COR-L47 (cell line): ENCODE measurements at places on chromosomes 1 and 21.

GRCh38 chr1:214587165-214587564 is 15.8 kb upstream of the CENPF start:
- no peak for DNase-seq

DNA sequence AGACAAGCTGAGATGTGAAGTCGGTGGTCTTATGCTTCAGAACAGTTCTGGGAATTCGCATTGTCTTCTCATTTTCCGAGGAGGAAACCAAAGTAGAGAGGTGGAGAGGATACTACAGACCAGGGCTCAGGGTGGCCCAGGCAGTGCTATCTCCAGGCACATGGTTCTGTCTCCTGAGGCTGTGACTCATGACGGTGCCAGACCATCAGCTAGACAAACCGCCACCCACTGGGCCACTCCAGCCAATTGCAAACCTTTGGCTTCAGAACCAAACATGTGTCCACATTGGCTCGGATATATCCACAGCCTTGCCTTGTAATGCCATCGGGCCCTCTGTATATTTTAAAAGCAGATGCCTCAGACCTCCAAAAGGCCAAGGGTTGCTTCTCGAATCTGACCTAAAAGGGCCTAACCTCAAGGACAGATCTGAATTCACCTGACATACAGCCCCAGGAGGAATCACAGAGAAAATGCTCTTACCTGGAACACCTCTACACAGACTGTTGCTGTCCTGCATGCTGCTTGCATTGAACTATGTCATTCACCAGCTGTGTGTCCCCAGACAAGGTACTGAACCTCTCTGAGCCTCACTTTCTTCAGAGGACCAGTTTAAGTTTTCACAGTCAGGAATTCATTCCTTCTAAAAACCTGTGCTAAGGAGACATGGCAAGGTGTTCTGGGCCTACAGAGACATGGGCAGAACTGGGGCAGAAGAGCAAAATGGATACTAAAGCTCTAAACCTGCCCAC is 224.9 kb upstream of the JUN start:
- no peak for DNase-seq

DNA sequence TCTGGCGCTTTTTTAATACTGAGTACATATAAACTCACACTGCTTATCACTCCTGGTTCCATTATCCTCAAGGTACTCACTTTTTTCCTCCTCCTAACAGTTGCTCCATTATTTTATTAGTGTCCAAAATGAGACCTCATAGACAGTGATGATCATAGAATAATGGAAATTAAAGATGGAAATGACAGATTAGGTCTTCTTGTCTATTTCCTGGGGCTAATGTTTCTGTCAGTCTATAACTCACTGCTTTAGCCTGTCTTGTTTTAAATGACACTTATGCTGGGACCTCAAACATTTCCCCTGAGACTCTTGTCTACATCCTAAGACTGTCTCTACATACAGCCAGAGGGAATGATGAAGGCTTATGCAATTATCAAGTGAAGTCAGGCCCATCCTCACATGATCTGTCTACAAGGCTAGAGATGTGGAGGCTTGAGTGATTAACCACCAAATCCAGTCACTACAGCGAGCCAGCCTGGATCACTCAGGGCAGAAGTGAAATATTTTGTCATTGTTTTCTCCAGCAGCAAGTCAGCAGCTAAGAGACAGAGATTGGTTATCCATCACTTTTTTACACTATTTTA is 152.1 kb downstream of the ASTN1 start:
- no peak for DNase-seq

- no peak for DNase-seq
Observed at GRCh38 chr21:9767592-9768375, 753.6 kb upstream of the TPTE start.

DNA sequence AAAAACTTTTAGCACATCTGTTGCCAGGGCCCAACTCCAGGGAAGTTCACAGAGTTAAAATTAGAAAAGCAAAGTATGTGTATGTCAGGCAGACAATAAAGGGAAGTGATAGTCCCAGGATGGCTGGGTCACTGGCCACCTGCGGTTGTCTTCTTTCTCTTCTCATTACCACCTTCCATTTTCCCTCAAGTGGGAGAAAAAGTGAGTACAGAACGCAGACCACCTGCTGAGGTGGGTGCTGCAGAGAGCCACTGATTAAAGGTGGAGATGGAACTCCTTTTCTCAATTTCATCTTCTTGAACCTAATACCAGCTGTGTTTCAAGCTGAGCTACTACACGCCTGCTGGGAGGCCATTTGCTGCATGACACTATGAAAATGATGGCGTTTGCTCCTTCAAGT is 88.8 kb upstream of the PDE4B start:
- no peak for DNase-seq

GRCh38 chr1:56135864-56136147 is 443.6 kb downstream of the PLPP3 start:
- DNase-seq, result no peak

GRCh38 chr1:42163114-42163513 is 1.4 kb downstream of the GUCA2A start:
- DNase-seq, result no peak

DNA sequence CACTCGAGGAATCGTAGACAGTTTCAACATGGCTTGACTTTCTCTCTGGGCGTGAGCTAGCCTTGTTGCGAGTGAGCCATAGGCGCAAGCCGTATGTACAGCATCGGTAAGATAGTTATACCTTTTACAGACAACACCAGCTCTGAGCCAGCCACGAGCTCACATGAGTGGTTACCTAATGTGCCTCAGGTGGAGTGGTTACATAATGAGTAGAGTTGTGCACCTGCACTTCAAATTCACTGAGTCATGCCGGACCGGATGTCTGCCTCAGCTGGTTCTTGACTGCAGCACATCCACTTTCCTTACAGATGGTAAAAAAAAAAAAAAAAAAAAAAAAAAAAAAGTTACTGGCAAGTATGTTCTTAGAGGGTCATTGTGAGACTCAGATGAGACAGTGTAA is 360.4 kb upstream of the NR5A2 start:
- no peak for DNase-seq

GRCh38 chr1:214216779-214217178 is 64.2 kb upstream of the SMYD2 start:
- no peak for DNase-seq

DNA sequence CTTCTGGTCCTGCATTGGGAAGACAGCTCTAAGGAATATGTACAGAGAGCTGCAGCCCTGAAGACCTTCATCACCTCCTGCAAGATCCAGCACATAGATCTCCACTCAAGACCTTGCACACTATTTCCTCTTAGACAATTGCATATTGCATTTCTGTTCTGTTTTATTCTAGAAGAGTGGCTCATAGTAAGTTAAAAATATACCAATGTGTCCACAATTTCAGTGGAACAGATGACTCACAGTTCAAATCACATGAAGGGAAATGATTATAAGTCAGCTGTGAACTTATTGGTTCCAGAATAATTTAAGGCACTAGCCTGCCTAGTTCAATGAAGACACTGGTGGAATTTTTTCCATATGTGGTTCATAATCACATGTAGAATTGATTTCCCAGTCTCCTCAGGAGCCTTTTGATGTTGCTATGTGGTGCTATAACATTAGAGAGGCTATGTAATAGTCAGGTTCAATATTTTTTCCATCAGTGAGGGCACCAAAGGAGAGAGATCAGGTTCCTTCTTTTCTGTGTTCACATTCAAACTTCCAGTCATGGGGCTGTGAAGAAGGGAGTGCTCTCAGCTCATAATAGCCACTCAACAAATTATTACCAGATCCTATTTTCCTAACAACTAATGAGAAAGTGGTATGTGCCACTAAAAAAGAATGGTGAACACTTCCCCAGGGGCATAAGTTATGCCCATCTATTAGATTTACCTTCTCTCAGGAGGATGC is 9.8 kb upstream of the AK5 start:
- DNase-seq, result no peak

- no peak for DNase-seq
Observed at GRCh38 chr1:3060127-3060526, 8.9 kb upstream of the PRDM16 start.

DNA sequence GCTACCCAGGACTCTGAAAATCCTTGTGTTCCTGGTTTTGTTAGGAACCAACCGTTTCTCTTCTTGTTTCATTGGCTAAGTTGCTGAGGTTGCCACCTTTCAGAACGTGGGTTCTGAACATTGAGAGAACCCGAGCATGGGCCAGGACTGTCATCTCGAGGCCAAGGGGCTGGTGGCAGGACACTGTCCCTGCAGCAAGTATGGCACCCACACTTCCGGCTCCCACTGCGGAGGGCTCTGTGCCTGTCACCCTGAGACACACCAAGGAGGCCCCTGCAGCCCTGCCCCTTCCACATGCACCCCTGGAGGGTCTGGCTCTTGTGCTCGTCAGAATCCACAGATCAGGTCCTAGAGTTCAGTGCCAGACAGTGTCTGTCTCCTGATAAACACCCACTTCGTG is 39.1 kb upstream of the LRRC3 start:
- no peak for DNase-seq

- DNase-seq, result no peak
Observed at GRCh38 chr1:65817891-65818290, 25.2 kb downstream of the PDE4B start.

GRCh38 chr21:17858747-17859146 is 39.6 kb upstream of the C21orf91 start:
- DNase-seq, result no peak

DNA sequence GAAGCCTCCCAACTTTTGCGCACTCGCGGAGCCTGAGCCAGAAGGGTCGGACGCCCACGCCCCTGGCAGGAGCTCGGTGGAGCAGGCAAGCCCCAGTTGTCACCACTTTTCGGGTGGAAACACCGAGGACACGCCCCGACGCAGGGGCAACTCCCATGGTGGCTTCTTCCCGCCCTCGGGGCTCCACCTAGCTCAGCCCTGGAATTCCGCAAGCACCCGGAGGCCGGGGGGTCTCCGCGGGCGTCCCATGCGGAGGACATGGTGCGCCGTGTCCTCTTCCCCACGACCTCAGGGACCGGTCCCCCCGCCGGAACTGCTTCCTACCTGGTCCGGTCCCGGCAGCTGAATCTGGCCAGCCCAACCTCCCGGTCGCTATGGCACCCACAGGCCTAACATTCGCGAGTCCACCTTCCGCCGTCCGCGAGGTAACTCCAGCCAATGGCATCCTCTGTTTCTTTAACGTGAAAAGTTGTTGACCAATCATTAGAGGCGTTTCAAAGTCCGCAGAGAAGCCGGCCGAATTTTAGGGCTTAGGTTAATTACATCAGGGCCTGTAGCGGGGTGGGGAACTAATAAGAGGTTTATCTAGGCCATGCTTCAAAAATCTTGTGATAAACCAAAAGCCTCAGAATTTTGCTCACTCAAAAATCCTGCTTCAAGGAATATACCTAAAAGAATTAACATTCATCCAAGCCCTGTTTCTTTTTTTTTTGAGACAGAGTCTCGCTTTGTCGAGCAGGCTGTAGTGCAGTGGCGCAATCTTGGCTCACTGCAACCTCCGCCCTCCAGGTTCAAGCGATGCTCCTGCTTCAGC is at the start of gene STPG1:
Gene STPG1 (minus strand): TSS at position 433 of the 814 bp plus-strand sequence. CDS start 12,394 bp downstream, outside the sequence.
- peak; percentile 89 for DNase-seq

DNA sequence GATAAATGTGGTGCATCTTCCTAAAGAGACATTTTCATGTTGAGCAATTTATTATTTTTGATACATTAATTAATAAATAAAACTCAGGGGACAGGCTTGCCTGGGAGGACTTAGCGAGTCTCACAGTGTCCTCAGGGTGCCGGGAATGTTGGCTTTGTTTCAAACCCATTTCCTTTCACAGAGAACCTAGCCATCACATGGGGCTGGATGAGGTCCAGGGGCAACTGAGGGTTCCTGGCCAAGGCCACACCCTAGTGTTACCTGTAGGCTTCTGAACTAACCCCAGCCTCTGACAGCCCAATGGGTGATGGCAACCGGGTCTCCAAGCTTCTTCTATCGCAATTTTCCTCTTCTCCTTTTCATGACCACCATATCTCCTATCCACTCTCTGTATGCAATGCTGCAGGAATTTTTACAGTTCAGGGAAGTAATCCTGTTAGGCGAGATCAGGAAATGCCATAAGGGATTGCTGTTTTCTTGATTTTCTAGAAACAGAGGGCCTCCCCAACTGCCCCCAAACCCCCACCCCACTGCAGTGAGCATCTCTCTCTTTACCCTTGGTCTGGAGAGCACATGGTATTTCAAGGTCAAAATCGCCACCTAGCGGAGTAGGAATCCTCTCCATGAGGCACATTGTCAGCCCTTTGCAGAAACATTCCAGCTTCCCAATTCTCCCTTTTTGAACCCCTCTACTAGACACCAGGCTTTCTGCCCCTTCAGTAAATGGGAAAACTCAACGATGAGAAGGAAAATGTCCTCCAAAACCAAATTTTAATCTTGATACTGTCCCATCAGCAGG is 22.1 kb upstream of the SMYD3 start:
- DNase-seq, result peak; percentile 3

DNA sequence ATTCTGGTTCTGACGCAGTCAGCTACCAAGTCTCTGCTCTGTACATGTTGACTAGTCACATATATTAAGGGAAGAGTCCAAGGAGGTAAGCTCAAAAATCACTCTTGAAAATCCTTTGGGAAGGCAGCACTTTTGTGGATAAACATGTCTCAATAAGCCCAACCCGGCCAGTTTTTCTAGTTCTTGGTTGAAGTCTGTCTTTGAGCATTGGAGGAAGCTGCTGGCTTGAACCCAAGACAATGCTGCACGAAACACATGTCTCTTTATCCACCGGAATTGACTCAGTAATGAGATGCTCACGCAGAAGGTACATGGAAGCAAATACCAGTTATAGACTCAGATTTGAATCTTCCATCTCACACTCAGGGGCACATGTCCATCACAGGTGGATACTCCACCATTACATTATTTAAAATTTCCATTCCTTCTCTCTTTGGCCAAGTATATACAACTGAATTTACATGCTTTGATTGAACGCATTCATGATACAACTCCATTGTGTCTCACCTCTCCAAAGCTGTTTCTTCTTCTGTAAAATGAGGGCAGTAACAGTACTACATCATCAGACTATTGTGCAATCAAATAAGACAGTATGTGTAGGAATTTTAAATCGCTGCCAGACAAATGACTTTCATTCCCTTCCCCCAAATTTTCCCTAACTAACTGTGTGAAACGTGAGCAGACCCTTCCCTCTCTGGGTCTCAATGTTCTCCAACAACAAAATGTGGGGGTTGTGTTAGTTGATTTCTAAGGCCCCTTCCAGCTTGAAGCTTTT is 9.6 kb upstream of the GUCA2A start:
- no peak for DNase-seq

DNA sequence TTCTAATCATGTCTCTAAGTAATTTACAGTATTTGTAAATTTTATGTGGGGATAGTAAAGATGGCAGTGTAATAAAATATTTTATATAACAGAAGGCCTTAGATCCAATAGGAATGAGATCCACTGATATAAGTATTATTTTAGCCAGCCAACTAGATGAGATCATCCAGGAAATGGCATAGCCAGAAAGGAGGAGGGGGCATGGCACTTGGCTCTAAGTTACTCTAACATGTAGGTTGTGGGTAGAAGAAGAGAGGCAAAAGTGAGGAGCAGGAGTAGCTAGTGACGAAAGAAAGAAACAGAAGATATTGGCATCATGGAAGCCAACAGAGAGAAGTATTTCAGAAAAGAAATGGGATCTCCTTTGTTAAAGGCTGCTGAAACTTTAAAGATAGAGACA is 426.1 kb downstream of the PTPRC start:
- no peak for DNase-seq

DNA sequence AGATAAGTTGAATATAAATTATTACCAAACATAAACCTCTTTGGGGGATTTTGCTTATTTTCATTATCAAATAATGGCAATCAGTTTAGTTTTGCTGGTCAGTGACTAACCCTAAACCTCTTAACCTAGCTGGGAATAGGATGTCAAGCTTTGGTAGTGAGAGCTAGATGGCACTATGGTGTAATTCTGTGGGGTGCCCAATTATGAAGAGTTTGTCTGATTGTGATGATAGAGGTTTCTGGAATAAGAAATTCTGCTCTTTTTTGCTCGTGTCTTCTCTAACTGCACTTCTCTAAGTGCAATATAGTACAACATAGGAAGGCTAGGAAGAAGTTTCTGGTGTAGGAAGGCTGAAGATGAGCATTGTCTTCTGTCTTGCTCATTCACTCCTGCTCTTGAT is 59.8 kb downstream of the XCL1 start:
- no peak for DNase-seq
